NCI-H510A (cell line): ENCODE measurements at places on chromosomes 3 and 15.

DNA sequence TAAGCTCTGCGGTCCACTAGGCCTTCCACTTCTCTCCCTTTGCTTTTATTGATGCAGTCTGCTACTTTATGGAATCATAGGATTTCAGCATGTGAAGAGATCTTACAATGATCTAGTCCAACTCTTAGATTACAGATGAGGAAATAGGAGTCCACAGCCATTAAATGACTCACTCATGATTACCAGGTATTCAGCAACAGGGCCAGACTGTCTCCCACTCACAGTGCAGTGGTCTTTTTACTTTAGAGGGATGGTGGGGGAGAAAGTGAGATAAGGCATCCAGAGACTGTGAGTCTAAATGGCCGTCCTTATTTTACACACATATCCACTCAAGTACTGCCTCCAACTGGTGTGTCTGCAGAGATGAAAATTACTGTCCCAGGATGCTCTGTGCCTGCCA is 88.5 kb upstream of the SKOR1 start:
- DNase-seq = no peak

- no peak for DNase-seq
These were observed 34.9 kb downstream of the VIPR1 start for GRCh38 chr3:42537350-42537749.

DNA sequence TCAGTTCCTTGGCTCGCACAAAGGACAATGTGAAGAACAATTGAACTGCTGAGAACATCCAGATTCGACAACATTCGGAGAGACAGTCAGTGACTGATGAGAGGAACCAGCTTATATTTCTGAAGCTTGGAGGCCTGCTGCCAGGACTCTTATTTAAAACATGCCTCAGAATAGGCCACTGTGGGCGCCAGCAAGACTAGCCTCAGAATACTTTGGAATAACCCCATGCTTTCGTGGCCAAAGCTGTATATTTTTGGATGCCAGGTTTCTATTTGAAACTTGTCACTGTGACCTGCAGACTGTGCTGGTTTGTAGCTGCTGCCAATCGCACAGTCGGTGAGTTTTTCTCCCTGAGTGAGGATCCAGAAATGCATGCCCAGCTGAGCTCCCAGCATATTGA is 129.9 kb upstream of the UBE3A start:
- DNase-seq = no peak

DNA sequence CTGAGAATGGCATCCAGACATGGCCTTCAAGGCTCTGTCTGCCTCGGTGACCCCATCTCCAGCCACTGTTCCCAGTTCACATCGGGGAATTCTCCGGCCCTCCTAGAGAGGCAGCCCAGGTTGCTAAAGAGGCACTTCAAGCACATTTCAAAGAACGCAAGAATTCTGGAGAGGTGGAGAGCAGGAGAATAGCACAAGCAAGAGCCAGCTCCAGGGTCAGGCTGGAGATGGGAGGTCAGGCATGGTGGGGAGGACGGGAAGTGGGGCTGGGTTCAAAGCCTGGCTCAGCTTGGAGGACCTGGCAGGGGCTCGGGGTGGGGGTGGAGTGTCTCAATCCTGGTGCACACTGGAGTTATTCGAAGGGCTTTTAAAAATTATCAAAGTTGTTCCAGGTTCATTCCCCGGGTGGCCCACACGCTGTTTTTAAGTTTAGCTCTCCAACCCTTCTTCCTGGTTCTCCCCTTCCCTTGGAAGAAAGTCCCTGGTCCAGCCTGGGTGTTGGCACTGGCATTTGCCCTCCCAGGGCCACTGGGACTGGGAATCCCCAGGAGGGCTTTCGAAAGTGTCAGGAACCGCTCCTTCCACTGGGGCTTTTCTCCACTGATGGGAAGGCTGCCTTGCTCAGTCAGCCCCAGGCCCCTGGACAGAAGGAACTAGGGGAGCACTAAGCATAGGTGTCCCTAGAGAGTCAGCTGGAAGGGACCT is 35.8 kb downstream of the ZNF710 start:
- DNase-seq = no peak

- DNase-seq = no peak
These were observed 50.7 kb downstream of the TFG start for GRCh38 chr3:100759950-100760349.

GRCh38 chr3:104548401-104548800 is 818.3 kb upstream of the ALCAM start:
- DNase-seq = no peak

DNA sequence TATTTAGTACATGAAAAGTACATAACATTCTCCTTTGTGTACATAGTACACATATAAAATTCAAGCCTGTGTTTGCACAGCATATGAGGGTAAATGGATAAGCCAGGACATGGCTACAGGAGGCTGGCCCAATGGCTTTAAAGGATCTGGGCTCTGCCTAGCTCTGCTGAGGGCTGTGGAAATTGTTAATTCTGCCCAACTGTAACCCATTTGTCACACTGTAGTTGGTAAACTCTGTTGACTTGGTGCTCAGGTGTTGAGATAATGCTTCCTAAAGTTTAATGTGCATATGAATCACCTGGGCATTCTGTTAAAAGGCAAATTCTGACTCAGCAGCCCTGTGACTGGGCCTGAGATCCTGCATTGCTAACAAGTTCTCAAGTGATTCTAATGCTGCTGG is 196.5 kb upstream of the ZPLD1 start:
- no peak for DNase-seq
